Activated T-cell treated with anti-CD3 and anti-CD28 coated beads, Interleukin-2, amount 50 U/mL, for 48 hours (primary cell): ENCODE measurements at places on chromosomes 12 and 14.

DNA sequence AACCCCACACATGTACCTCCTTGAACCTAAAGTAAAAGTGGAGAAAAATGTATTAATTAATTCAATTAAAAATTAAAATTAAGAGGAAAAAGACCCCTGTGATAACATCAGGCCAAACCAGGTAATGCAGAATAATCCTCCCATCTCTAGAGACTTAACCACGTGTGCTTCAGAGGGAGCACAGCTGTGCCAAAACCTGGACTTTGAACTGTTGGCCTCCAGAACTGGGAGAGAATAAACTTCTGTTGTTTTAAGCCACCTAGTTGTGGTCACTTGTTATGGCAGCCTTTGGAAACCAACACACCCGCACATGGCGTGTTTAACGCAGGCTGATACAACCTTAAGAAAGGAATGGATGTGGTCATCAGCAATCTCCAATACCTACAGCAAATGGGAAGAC, 23.8 kb downstream of the OAS2 start:
- DNase-seq, result no peak

DNA sequence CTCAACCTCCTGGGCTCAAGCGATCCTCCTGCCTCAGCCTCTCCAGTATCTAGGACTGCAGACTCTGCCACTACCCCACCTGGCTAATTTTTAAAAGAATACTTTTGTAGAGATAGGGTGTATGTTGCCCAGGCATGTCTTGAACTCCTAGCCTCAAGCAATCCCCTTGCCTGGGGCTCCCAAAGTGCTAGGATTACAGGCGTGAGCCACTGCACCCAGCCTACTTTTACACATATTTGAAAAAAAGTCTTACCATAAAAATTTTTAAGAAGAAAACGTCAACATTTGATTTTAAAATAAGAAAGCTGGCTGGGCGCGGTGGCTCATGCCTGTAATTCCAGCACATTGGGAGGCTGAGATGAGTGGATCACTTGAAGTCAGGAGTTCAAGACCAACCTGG, 46.5 kb downstream of the DCAF5 start:
- no peak for DNase-seq

GRCh38 chr12:121545480-121545879, 35.3 kb downstream of the KDM2B start:
- DNase-seq, result no peak

- DNase-seq, result no peak
Measured at GRCh38 chr14:74249433-74250375, 10.5 kb downstream of the VSX2 start.

GRCh38 chr12:51666696-51667095, 75.7 kb downstream of the SCN8A start:
- DNase-seq, result no peak

- DNase-seq, result peak; percentile 83
Measured at GRCh38 chr12:11765817-11766794, 116.6 kb downstream of the ETV6 start.

DNA sequence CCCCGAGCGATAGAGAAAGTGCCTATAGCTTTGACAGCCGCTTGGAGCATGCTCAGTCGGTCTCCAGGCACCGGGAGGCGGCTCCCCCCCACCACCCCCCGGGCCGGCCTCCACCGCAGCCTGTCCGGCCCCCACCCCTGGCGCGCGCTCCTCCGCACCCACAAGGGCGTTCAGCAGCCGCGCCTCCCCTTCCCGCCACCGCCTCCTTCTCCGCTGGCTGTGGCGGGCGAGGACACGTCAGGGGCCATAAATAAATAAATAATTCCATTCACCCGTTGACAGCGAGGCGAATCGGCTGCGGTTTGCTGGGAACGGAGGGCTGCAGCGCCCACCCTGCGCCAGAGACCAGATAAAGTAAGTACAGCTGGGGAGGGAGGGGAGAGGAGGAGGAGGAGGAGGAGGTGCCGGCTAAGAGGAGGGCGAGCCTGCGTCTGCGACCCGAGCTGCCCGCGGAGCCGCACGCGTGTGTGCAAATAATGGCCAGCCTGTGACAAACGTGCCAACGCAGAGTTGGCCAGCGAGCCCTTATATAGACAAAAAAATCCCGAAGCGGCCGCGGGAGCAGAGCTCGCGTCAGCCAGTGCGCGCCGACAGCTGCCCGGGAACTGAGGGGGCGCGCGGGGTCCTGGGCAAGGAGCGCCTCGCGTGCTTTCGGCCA, at the start of gene SLC16A7:
TSS of gene SLC16A7 (plus strand) at position 147 of the 658 bp plus-strand sequence. CDS start 108,773 bp downstream, outside the sequence.
- peak; percentile 83 for DNase-seq

DNA sequence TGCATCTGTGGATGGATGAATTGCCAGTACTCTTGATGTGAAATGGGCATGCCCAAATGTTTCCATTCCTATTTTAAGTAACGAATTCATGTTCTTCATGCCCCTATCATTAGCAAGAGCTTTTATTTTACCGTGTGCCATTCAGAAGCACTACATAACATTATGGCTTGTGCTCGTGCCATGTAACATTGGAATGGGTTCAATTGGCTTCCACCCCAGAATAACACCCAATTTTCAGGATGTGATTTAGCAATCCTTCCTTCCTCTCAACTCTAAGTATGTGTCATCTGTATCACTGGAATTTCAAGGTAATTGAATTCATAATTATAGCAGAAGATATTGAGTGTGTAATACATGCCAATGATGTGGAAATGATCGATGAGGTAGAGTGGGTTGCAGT, 145.8 kb upstream of the TMPO start:
- no peak for DNase-seq

GRCh38 chr12:64675795-64676194, 65.5 kb downstream of the RASSF3 start:
- no peak for DNase-seq
